ENCODE measurements at places on chromosomes 12 and 14.
A peak's percentile ranks its signal among the peaks of the same experiment; 100 is the strongest.

DNA sequence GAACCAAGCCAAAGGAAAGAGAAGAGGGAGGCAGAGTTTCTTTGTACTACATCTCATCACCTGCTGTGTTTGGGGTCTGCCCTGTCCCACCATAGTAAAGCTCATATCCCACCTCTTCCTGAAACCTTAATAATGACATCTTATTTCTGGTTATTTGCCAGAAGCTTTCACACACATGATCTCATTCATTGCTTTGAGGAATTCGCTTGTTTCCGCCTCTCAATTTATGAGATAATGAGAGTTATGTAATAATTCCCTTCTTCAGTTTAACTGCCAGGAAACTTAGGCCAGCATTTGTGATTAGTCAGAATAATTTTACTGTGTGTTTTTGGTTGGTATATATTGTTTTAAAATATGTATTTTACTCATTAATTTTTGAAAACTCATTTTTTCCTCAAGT is 205.2 kb downstream of the CACNA1C start:
- no peak for DNase-seq

DNA sequence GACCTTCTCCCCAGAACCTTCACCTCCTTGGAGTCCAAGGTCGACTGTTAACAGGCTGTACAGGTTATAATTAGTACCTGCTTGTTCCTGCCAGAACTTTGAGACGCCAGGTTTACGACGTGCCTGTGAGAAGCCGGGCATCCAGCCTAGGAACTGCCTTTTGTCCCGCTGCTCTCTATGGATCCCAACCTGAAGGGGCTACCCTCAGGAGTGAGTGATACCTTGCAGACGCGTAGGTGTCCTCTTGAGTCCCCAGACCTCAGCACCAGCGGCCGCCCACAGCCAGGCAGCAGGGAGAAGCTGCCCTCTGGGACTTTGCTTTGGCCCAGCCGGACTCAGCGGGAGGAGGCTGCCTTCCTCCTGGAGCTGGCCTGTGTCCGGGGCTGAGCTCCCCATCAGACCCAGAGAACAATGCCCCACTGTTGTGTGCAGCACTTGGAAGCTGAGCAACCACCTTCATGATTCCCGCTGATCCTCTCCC is 16.2 kb downstream of the SYNE3 start:
- DNase-seq: no peak

DNA sequence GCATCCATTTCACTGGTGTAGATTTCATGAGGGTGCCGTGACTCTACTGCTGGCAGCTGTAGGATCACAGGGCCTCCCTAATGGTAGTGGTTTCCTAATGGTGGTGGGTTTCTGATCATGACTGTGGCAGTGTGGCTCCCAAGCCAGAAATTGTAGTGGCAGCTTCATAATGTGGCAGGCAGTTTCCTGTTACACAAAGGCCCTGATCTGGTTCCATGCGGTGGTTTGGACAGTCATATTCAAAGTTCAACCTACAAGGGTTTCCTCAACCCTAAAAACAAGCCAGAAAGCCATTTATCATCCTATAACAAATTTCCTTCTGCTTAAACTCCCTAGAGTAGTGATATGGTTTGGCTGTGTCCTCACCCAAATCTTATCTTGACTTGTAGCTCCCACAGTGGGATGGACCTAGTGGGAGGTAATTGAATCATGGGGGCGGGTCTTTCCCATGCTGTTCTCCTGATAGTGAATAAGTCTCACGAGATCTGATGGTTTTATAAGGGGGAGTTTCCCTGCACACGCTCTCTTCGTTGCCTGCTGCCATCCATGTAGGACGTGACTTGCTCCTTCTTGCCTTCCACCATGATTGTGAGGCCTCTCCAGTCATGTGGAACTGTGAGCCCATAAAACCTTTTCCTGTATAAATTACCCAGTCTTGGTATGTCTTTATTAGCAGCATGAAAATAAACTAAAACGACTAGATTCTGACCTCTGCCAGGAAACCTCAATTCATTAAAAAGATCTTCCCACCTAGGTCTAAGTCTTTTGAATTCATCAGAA is 257.1 kb downstream of the EFCAB11 start:
- DNase-seq: no peak

DNA sequence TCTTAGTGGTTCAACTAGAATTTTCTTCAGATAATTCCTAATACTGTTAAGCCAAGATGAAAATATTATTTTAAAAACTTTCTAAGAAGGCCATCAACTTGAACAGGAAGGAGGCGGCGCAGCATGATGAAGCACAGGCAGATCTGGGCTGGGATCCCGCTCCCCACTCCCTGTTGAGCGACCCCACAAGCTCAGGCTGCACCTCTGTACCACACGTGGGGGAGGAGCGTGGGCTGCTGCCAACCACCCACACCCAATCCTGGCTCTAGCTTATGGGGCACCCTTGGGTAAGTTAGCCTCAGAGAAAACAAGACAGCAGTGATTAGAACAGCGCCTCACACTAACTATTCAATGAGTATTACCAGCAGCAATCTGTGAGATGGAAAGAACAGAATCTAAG is 6.0 kb downstream of the MTERF2 start:
- DNase-seq: no peak

- no peak for DNase-seq
Observed at GRCh38 chr14:35332517-35333263, 40.5 kb downstream of the PSMA6 start.

DNA sequence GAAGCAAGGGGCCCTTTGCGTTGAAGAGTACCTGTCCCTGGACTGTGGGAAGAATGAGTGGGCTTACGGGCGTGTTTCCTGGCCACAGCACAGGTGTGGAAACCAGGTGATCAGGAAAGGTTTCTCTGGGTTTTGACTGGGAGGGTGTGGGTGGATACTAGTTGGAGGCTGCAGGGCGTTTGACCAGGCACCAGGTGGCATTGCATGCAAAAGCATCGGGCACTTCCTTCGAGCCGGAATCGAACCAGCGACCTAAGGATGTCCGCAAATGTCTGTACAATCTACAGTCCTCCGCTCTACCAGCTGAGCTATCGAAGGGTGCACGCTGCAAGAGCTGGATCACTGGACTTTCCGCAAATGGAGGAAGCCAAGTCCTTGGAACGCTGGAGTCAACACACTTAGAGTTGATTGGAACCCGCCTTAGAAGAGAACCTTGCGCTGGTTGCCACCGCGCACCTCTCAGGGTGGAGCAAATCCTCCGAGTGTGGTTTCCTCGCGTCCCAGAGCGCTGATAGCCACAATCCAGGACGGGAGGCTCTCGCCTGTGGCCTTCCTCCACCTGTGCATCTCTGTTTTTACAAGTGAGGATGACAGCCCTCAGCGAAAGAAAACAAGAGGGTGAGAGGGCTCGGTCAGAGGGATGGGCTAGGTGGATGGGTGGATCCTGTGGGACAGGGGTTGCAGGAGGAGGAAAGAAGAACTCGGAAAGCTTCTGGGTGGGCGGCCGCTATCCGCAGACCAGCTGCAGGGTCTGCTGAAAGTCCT is 21.2 kb upstream of the RNASE4 start:
- DNase-seq: peak; percentile 25

GRCh38 chr12:5268424-5269210 is 163.3 kb upstream of the NTF3 start:
- DNase-seq: no peak

DNA sequence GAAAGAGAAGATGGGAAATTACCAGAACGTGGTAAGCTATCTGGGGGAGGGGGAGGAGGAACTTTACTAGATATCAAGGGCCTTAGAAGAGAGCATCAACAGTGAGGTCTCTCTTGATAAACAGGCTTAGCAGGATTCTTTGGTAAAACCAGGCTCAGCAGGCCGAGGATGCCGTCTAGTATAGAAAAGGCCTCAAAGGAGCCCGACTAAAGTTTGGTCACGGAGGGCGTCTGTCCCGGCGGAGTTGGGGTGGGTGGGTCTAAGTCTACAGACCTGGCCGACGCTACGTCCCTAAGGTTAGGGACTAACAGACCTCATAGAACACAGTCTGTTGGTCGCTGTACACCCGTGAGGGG is 538 bp upstream of the TIGAR start:
- no peak for DNase-seq

- DNase-seq: peak; percentile 56
Observed at GRCh38 chr12:2054091-2055018, 1.6 kb downstream of the CACNA1C start.

DNA sequence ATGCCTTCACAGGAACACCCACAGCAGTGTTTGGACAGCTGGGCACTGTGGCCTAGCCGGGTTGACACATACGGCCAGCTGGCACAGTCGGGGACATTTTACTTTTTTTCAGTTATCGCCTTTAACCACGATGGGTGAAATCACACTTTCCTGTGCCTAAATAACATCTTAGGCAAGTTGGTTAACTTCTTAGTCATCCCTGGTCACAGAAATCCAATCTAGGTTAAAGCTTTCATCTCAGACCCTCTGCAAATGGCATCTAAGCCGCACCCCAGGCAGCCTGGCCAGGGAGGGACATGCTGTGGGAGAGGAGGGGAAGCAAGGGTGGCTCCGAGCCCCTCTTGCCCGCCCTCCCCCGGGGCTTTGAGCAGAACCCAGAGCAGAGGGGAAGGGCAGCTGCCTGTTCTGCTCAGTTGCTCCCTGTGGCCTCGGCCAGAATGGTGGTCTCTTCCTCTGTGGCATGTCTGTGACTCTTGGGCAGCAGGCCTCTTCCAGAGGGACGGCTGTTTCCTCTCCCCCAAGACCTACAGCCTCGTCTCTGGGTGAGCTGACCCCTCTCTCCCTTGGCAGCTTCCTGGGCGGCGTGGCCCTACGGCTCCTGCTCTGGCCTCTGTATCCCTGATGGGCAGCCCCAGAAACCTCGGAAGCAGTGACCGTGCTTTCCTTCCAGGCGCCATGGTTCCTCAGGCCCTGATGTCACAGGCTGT is 85.4 kb upstream of the DYNC1H1 start:
- no peak for DNase-seq

- no peak for DNase-seq
Observed at GRCh38 chr14:104568620-104569019, 10.9 kb upstream of the C14orf180 start.

DNA sequence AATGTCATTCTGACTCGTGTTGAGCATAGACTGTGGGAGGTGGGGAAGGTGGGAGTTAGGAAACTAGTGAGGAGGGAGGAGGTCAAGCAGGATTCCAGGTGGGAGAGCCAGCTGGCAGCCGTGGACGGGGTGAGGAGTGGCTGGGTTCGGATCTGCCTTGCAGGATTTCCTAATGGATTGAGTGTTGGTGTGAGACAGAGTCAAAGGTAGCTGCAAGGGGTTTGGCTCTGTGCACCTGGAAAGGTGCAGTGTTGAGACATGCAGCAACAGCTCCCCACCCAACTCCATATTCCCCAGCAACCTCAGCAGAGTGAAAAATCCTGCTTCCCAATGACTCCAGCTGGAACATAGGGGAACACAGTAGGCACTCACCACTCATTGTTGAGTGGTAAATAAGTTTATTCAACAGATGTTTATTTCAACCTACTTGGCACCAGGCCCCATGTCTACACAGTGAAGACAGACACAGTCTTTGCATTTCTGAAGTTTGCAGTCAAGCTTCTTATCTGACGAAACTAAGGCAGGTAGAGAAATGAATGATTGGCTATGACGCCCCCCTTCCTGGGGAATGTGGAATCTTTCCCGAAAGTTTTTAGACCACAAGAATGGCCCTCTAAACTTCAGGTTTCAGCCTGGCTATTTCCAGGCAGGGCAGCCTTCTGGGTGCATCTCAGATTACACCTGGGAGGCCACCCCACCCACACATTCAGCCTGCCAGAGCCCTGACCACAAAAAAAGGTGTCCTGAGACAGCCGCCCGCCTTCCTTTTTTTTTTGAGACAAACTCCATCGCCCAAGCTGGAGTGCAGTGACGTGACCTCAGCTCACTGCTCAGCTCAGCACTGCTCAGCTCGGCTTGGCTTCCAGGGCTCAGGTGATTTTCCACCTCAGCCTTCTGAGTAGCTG is 37.9 kb upstream of the PLEKHG6 start:
- no peak for DNase-seq

- no peak for DNase-seq
Observed at GRCh38 chr12:123621619-123622530, 11.6 kb downstream of the EIF2B1 start.

DNA sequence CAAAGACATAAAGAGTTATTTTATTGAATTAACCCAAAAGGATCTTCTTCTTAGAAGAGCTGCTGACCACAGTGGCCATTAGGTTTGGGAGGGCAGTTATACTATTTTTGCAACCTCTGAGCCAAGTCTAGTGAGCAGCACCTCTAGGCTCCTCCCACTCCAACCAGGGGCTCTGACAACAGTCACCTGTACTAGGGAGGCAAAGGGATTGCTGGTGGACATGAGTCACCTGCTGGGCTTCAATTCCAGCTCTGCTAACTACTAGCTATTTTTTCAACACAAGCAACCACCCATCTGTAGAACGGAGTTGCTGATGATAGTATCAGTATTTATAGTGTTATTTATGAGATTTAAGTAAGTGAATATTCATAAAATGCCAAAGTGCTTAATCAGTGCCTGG is 166.0 kb downstream of the KLHL28 start:
- DNase-seq: no peak

Measured in hepatic stellate cell (primary cell).